Activated T-cell treated with anti-CD3 and anti-CD28 coated beads, Interleukin-2, amount 50 U/mL, for 48 hours (primary cell): ENCODE measurements at places on chromosomes 11 and 22.
A peak's percentile ranks its signal among the peaks of the same experiment; 100 is the strongest.

DNA sequence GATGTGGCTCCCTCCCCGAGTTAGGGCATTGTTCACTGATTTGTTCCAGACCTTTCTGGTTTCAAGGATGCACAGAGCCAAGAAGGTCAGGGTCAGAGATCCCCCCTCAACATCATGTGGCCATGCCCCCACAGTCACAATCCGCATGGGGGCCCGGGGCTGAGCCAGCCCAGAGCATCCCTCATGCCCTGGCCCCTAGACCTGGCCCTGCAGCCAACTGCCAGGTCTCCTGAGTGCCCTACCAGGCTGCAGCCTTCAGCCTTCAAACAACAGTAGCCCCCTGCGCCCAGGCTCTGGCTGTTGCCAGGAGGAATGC, 142.4 kb downstream of the CRYBB2 start:
- DNase-seq: no peak

- DNase-seq: no peak
Observed at GRCh38 chr11:134231958-134232659, 7.6 kb downstream of the VPS26B start.

DNA sequence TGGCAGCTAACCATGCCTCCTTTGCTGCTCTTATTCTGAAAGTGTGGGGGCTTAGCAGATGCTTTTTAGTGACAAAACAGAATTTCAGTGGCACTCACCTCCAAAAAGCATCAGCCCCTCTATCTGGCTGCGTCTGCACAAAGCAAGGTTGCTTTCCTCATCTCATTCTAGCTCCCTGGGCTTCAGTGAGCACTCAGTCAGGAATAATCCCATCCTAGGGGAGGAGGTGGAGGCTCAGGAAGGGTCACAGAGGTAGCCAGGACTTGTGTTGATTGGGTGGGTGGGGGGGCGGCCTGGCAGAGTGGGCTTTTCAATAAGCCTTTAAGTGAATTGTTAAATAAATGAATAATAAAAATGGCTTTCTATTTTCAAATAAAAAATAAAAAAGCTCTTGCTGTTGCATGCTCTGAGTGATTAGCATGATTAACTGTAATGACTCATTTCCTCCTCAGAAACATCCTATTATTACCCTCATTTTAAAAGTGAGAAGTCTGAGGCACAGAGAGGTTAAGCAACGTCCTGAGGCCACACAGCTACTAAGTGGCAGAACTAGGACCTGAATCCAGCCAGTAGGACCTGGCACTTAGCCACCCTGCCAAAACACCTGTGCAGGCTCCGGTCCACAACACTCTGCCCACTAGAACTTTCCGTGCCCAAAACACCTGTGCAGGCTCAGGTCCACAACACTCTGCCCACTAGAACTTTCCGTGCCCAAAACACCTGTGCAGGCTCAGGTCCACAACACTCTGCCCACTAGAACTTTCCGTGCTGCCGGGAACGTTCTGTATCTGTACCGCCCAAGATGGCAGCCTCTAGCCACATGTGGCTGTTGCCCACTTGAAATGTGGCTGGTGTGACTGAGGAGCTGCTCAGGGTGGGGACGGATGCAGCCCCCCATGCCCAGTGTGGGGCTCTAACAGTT, 5.5 kb downstream of the B3GAT1 start:
- no peak for DNase-seq

- DNase-seq: peak; percentile 78
Observed at GRCh38 chr11:96155627-96156378, 187.2 kb downstream of the MAML2 start.

DNA sequence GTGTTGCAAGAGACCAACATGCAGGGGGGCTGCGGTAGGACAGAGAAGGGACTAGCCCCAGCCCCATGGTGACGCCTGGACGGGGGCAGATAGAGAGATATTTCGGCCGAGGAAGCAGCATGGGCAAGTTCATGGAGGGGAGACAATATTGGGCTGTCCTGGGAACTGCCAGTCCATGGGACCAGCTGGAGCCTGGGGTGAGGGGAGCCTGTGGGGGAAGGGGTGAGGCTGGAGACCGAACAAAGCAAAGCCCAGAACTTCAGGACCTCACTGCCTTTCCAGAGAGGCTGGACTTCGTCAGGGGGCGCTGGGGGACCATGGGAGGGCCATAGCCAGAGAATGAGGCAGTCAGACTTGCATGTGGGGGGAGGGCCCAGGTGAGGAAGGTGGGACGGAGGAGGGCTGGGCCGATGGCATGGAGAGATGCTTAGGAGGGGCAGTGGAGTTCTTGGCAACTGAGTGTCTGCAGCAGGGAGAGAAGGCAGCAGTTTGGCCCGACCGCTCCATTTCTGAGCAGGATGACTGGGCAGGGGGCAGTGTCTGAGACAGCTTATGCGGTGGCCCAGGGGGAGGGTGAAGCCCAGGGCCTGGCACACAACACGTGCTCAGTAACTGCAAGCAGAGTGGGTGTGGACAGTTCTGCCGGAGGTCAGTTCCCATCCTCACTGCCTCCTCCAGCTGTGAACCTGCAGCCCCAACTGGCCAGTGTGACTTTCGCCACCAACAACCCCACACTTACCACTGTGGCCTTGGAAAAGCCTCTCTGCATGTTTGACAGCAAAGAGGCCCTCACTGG, 712 bp downstream of the UPK3A start:
- DNase-seq: no peak

DNA sequence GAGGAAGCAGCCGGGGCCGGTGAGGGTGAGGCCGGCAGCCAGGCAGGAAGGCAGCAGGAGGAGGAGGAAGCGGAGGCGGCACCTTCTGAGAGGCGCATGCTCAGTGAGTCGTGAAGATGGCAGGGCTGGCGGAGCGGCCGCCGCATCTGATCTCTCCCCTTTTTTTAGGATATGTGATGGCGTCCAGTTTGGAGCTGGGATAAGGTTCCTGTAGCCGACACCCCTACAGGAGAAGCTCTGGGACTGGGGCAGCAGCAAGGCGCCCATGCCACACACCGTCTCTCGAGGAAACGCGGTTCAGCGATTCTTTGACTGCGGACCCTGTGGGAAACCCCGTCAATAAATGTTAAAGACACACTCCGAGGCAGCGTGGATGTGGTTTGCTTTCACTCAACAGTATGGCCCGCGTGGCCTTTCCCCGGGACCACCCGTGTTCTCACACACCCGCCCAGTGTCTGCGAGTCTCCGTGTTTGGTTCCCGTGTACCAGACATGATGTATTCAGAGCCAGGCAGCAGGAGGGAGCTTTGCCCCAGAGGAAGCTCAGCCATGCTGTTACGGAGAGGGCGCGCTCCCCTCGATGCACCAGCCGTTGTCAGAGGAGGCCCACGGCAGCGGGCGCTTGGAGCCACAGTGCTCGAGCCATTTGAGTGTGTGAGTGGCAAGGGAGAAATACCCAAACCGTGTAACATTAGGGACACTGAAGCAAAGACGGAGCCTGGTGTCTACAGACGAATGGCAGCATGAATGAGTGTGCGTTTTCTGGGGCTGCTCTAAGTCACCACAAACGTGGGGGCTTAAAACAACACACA, 27.7 kb upstream of the PARVB start:
- DNase-seq: peak; percentile 82

- no peak for DNase-seq
Observed at GRCh38 chr11:112288021-112288420, 27.4 kb upstream of the PLET1 start.

DNA sequence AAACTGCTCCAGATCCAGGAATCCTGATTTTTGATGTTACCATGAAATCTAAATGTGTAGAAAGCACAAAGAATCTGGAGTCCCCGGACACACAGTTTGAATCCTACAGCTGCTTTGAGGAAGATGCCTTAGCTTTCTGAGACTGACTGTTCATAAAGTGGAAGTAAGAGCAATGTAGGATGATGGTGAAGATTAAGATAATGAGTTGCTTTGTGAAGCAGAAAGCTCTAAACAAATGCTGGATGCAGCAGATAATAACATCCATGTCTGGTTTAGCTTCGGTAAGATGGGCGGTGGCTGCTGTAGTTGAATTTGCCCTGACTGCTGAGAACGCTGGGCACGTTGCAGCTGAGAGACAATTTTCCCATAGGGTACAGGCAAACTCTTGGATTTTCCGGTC, 20.1 kb downstream of the OVOL1 start:
- DNase-seq: no peak

DNA sequence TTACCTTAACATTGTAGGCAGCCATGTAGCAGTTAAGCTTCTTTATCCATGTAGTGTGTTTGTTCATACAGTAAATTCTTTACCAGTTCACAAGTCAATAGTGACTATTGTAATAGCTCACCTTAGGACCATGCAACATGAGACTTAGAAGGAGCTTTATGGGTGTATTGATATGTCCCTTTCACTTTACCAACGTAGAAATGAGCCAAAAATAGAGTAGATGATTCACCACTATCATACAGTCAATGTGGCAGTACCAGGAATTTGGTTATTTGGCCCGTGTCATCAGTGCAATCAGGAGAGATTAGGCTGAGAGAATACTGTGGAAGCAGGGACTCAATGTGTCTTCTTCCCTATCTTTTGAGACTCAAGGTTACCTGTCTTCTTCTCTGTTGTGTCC, 4.7 kb downstream of the ZDHHC13 start:
- DNase-seq: no peak

GRCh38 chr11:32280339-32280738, 155.0 kb downstream of the WT1 start:
- no peak for DNase-seq

GRCh38 chr22:22882033-22882717, 5.4 kb upstream of the IGLL5 start:
- DNase-seq: no peak

DNA sequence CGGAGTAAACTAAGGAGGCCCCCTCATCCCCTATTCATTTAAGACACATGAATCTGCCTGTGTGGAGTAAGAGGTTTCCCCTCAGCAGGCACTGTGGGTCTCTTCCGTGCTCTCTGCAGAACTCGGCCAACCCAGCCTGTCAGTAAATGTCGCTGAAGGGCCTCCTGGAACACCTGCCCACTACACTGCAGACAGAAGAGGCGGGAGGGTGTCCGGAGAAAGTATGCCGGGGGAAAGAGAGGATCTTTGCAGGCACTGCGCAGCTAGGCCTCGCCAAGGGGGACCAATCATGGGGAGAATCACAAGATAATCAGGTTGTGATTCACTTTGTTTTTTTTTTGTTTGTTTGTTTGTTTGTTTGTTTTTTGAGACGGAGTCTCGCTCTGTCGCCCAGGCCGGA, 110.8 kb downstream of the MORC2 start:
- no peak for DNase-seq

- no peak for DNase-seq
Observed at GRCh38 chr22:16774911-16775500, 50.2 kb downstream of the XKR3 start.

- no peak for DNase-seq
Observed at GRCh38 chr11:101046947-101047346, 82.7 kb downstream of the PGR start.

- DNase-seq: no peak
Observed at GRCh38 chr11:62559204-62559603, 12.6 kb upstream of the AHNAK start.

- DNase-seq: no peak
Observed at GRCh38 chr22:27318516-27318915, 483.0 kb downstream of the MN1 start.

- DNase-seq: peak; percentile 57
Observed at GRCh38 chr11:96337541-96338431, 5.2 kb downstream of the MAML2 start.

DNA sequence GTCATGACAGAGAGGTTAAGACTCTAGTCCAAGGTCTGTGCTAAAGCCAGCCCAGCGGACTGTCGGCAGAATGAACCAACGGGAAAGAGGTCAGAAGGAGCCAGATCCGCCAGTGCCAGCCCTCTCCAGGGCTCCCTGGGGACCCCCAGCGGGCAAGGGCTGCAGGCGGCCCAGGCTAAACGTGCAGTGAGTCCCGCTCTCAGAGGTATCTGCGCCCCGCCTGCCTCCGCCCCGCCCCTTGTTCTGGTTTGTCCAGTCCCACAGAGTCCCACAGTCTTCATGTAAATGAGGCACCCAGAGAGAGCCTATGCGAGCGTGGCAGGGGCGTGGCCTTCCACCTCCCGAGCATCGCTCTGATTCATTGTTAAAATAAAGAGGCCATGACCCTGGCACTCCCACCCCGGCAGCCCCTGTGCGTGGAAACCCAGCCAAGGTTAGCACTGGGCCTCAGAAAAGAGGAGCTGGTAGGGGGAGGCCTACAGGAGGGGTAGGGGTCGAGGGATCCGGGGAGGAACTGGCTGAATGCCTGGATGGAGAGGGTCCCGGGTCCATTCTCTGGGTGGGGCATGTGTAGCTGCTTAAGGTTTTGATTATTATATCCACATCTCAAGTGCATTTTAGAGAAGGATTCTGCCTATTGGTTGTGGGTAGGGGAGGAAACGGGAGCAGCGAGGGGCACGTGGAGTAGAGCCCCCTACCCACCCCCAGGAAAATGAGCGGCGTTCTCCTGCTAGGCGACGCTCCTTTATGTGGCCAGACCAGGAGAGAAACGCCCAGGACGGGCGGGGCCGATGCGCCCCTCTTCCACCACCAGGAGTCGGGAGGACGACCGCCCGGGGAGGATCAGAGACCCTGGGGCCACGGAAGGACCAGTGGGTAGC, at the start of gene TRIOBP:
Gene TRIOBP (plus strand): TSS at position 392 of the 881 bp plus-strand sequence. CDS start 4,318 bp downstream, outside the sequence.
- DNase-seq: peak; percentile 94

DNA sequence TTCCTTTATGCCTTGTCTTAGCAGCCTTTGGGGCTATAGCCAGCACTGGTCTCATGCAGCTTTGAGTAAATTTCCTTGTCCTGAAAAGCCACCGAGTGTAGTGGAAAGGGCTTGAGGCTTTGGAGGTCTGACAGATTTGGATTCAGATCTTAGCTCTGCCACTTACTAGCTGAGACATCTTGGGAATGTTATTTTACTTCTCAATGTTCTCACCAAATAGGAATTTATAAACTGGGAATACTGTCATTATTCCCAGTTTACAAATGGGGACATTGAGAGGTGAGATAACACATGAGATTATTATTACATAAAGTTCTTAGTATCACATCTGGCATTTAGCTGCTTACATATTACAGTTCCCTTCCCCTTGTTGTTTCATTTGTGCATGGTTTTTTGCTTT, 95.5 kb downstream of the COMMD9 start:
- no peak for DNase-seq

DNA sequence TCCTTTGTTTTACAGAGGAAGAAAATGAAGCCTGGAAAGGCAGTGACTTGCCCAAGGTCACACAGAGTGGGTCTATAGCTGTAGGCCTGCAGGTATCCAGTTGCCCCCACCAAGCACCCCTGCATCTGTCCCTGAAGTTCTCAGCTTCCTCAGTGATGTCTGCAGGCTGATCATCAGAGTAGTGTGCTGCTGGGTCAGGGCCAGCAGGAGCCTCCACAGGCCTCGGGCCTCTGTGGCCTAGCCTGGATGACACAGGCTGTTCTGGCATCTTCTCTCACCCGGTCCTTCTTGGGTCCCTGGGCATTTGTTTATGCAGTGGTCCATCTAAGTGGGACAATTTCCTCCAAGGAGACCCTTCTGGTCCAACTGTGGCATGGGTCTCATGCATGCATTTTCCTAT, 74.8 kb upstream of the E2F8 start:
- DNase-seq: no peak

DNA sequence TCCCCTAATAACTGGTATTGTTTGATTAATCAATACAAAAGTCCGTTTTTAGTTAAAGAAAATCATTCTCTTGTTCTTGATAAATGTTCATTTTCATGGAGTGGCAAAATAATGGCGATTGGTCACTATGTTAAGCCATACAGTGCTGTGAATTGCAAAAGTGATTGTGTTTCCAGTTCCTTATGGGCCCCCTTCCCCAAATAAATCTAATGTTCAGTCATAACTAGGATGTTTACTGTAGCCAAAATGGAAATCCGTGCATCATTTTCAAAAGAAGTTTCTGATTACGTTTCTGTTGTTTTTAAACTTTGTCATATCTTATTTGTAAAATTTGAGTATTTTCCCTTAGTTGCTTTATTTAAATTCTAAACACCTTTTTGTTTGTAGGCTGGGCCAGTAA, 845 bp downstream of the RBM7 start:
- no peak for DNase-seq
